Left ventricle myocardium superior (tissue), 1 donor: ENCODE measurements at places on chromosomes 2 and 18. TPM values are rescaled to one million over a fixed set of nuclear protein-coding genes. Genes with fewer than 3 reads are reported as not detected.

DNA sequence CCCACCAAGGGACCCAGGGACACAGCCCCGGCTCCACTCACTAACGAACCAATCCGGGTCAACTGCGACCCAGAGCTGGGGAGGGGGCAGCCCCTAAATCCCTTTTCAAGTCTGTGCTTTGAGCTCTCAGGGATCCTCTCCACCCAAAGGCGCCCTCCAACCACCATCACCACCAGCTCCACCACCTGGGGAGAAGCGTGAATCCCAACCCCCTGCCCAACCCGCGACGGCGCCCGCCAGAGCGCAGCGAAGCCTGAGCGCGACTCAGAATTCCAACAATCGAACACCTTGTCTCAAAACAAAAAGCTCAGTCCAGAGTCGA, 497 bp downstream of the DSC3 start:
- no peak for DNase-seq

- DNase-seq, result no peak
Observed at GRCh38 chr2:168559187-168559586, 103.1 kb downstream of the CERS6 start.

The ALMS1 gene
- 7.6 TPM for total RNA-seq

- DNase-seq, result peak; percentile 62
Observed at GRCh38 chr2:156320486-156321098, 11.9 kb downstream of the NR4A2 start.

The PLCD4 gene
- total RNA-seq, result 0.55 TPM

DNA sequence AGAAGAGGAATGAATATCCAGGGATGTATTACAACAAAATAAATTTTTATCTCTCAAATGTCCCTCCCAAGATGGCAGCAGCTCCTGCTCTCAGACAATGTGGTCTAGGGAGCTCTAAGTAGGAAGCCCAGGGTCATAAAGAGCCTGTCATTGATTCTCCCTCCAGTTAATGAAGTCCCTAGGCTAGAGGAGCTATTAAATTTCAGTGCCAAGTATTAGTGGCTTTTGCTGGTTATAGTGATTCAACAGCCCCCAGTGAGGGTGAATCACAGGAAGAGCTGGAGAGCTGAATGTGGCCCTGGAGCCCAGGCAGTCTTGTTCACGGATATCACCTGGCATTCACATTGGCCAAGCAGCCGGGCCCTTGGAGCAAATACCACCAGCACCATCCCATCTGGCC, 109.8 kb upstream of the YPEL5 start:
- DNase-seq, result no peak

The SLC35F5 gene
- total RNA-seq, result 56.2 TPM

- DNase-seq, result no peak
Observed at GRCh38 chr2:160434254-160434948, 59.2 kb downstream of the RBMS1 start.

The REG1B gene
- not detected for total RNA-seq

GRCh38 chr2:119838179-119838578, 78.5 kb downstream of the PTPN4 start:
- DNase-seq, result no peak

The AQP12B gene
- total RNA-seq, result not detected

GRCh38 chr2:197184959-197185586, 125.5 kb downstream of the ANKRD44 start:
- DNase-seq, result peak; percentile 91

The LIPG gene
- not detected for total RNA-seq

DNA sequence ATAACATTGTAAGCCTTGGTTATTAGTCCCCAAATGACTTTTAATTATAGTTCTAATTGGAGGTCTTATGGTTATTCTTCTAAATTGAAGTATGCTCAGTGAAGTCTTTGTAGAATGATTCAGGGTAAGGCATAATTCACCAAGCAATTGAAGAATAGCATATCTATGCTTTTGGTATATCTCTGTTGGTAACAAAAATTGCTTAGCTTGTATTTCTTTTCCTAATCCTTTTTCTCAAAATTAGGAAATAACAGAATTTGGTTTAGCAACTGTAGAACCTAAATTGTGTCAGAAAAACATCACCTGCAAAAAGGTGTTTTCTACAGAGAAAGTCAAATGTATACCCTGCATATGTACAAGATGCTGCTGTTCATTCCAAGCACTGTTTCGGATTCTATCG, 189.2 kb upstream of the EPHA4 start:
- DNase-seq, result no peak

The PRKAG3 gene
- 0.12 TPM for total RNA-seq

The SCYGR4 gene
- not detected for total RNA-seq

DNA sequence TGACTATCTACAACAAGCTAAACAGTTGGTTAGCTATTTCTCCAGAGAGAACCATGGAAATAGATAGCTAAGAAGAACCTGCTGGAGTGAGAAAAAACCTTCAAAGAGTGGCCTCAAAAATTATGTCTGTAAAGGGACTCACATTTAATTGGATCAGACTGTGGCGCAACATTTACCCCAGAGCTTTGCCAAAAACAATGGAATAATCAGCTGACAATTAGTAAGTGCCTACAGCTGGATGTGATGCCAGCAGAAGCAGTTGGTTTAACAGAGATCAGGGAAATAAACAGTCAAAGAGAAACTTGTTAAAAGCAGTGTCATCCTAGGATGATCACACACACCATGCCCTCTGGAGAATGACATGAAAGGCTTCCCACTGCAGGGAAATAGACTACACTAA, 310.7 kb downstream of the CLIP4 start:
- no peak for DNase-seq

GRCh38 chr2:135985826-135986393, 484 bp upstream of the DARS1 start:
- DNase-seq, result no peak

- DNase-seq, result peak; percentile 17
Observed at GRCh38 chr2:189222468-189223105, 43.0 kb upstream of the COL5A2 start.
